Midbrain (tissue), 1 donor: ENCODE measurements at places on chromosomes 12 and 14.

DNA sequence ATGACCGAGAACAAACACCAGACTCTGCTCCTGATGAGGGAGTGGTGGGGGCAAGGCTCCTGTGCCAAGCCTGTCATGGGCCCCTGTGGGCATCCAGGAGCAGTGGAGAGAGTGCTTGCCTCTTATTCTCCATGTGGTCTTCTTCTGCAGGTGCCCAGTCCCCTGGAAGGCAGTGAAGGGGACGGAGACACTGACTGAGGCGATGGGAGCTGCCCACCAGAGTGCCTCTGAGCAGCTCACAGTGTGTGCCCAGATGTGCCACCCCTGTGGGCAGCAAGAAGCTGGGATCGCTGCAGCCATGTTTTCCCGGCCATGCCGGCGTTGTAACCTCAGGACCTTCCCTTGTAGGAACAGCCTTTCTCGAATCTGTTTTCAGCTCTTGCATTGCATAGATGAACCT, 6.4 kb upstream of the EP400 start:
- DNase-seq = no peak

- no peak for DNase-seq
Observed at GRCh38 chr14:37994846-37995372, 212.8 kb upstream of the SSTR1 start.

DNA sequence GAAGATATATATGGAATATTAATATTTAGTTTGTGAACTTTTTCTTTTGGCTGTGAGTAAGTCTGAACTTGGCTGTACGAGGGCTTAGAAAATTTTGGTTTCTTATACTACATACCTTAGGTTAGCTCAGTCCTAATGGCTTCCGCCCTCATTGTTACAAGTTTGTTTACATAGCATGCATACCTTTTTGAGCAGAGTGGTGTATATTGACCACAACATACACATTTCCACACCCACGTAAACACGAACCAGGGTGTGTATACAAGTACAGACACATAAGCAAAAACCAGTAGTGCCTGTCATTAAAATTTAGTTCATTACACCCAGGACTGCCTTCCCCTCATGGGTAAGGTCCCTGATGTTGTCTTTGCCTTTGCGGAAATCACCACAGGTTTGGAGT, 230.2 kb upstream of the RGS6 start:
- no peak for DNase-seq

DNA sequence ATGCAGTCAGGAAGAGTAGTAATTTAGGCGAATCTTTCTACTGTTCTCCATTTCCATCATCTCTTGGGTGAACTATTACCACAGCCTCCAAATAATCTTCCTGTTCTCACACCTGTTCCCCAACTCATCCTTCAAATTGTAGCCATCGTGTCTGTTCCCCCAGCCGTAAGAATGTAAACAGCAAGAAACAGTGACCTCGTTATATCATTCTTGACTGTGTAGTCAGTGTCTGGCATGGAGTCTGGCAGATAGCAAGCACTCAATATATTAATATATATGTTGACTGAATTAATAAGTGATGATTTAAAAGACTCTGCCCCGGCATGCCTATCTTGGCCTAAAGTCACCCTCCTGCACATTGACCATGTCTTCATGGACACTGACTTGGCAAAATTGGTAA, 20.3 kb downstream of the PDE6H start:
- no peak for DNase-seq

- DNase-seq = no peak
Observed at GRCh38 chr14:32900547-32900946, 38.1 kb upstream of the NPAS3 start.

GRCh38 chr14:59283361-59283760, 94.9 kb downstream of the DAAM1 start:
- DNase-seq = no peak

- no peak for DNase-seq
Observed at GRCh38 chr12:54232790-54233189, 44.0 kb upstream of the SMUG1 start.

DNA sequence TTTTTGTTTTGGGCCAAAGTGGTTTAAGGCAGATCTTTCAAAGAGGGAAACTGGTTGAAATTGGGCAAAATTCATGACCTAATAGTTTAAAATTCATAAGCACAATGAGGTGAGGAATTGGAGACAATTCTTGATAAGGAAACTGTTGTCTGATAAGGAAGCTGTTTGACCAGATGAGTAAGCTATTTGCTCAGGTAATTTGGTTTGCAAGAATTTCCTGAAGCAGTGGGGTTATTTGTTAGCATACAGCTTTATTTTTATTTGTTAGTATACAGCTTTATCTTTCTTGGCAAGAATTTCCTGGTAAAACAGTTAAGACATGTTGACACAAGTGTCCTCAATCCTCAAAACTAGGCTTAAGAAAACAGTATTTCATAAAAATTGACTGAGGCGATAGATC, 559.0 kb downstream of the GALC start:
- no peak for DNase-seq
